Astrocyte of the spinal cord (primary cell): ENCODE measurements at places on chromosomes 12 and 14.
A peak's percentile ranks its signal among the peaks of the same experiment; 100 is the strongest.

DNA sequence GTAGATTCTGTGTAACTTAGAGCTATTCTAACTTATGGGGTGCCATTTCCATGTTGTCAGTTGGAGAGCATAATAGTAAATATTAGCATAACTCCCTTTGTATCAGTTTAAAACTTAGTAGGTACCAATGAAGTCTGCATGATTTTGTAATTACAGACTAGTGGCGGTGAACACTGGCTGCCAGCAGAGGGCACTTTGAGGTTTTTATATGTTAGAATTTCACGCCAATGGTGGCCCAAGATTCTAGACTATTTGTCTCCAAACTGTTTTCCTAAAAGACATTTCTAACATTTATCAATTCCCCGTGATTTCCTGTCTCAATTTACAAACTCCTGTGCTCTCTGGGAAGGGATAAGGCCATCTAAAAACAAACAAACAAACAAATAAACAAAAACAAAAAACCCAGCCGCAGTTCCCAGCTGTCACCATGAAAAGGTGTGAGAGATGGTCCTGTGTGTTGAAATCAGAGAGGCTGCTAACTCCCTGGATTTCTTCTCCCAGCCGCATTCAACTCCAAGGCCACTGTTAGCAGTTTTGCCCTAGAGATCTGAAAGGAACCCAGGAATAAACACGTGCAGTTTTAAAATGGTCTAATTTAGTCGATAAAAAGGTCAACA lies 57.6 kb downstream of the BRMS1L start:
- DNase-seq = peak; percentile 37

DNA sequence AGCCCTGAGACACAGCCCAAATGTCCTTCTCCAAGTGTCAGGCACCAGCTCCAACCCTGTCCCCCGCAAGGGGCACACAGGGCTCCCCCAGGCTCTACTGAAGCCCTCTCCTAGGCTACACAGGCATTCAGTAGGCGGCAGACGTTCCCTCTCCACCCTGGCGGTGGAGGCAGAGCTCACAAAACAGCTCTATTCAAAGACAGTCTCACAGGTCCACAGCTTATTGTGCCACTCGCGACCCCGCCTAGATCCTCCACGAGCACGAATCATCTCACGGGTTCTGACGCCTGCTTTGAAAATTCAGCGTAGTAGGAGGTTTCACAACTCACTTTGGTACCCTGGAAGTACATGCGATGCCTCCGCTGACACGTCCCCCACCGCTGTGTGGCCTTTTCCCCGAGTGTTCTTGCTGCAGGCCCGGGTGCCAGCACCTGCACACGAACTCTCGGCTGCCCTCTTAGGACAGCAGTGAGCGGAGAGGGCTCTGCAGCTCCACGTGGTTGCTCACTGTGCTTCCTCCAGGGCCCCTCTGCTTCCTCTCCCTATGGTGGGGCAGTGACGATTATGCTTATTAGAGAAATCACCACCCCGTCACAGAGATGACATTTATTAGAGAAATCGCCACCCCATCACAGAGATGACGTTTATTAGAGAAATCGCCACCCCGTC lies 78.5 kb downstream of the ADGRD1 start:
- DNase-seq = no peak

DNA sequence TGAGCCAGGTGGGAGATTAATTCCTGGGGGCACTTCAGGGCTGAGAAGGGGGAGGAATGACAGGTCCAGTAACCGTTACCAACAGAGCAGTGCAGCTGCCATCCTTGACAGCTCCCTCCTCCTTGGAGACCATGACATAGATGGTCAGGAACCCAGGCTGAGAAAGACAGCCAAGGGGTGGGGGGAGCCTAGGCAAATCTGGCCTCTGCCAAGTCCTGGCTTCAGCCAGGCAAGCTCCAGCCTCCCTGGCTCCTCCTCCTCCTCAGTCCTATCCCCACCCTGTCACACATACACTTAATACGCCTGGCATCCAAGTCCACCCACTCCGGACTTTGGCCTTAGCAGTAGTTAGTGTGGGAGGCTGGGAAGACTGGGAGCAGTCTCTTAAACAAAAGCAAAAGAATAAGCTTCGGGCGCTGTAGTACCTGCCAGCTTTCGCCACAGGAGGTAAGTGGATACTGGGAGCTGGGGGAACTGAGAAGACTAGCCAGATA lies at the start of gene RDH5:
Gene RDH5, plus strand, starts transcription at position 323 of the 494 bp plus-strand sequence. CDS start 792 bp downstream, outside the sequence.
- DNase-seq = peak; percentile 78

DNA sequence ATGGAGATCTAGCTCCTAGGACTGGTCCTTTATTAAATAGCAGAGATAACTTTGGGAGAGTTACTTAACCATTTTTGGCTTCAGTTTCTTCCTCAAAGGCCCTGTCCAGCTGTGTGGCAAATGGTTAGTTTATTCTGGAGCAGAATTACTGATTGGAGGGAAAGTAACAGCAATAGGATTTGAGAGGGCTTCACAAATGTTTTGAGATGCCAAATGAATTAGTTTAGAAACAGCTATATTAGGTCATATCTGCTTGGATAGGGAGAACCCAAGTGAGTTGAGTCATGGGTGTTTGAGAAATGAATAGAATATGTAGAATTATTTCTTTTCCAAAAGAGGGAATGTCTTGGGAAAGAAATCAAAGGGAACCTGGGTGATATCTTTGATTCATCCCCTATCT lies 17.5 kb downstream of the RASSF3 start:
- peak; percentile 74 for DNase-seq

- DNase-seq = no peak
Measured at GRCh38 chr14:49193332-49194065, 392.7 kb downstream of the RPS29 start.

DNA sequence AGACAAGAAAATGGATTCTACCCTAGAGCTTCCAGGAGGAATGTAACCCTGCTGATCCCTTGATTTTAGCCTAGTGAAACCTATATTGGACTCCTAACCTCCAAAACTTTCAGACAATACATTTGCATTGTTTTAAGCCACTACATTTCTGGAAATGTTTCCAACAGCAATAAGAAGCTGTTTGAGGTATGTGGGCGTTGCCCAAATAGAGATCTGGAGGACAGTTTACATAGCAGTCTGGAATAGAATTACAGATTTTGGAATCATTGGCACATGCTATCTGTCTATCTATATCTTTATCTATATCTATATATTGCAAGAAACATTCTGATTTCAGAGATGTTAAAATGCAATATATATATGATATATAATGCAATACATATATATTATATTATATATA lies 42.4 kb upstream of the EGLN3 start:
- no peak for DNase-seq

- no peak for DNase-seq
Measured at GRCh38 chr14:103908580-103908979, 19.7 kb upstream of the TDRD9 start.

- DNase-seq = no peak
Measured at GRCh38 chr14:50855558-50855957, 16.3 kb upstream of the ABHD12B start.

DNA sequence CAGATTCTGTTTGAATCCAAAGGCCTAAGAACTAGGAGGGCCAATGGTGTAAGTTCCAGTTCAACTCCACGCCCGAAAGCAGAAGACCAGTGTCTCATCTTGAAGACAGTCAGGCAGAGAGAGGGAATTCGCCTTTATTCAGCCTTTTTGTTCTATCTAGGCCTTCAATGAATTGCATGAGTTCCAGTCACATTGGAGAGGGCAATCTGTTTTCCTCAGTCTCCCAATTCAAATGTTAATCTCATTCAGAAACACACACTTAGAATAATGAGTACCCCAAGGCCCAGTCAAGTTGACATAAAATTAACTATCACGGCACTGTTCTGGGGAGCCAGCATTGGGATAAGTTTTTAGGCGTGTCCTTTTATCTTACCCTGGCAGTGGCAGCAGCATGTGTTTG lies 65.8 kb downstream of the C14orf39 start:
- no peak for DNase-seq

GRCh38 chr12:40586823-40587222 lies 105.4 kb upstream of the CNTN1 start:
- DNase-seq = no peak

- peak; percentile 65 for DNase-seq
Measured at GRCh38 chr12:12881151-12881909, 10.0 kb upstream of the GPRC5A start.

GRCh38 chr12:120688527-120689071 lies 1.6 kb downstream of the MLEC start:
- peak; percentile 56 for DNase-seq

DNA sequence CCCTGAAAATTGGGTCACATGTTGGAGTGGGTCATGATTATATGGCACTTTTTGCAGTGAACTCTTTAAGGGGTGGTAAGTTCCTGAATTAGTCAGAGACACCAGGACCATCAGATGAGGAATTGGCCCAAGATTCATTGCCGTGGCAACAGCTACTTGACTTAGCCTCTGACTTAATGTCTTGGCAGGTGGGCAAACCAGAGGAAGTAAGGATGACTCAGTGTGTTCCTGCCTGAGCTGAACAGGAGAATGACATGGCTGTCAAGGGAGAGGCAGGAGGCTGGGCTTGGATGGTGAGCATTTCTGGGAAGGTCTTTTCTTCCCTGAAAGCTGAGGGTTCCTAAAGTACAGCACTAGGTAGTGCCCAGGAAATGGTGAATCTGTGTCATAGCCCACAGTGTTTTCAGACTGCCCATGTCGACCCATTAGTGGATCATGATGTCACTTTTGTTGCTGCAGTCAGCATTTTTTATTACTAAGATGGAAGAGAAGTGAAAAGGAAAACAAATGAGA lies 170.1 kb upstream of the PWP1 start:
- peak; percentile 98 for DNase-seq

DNA sequence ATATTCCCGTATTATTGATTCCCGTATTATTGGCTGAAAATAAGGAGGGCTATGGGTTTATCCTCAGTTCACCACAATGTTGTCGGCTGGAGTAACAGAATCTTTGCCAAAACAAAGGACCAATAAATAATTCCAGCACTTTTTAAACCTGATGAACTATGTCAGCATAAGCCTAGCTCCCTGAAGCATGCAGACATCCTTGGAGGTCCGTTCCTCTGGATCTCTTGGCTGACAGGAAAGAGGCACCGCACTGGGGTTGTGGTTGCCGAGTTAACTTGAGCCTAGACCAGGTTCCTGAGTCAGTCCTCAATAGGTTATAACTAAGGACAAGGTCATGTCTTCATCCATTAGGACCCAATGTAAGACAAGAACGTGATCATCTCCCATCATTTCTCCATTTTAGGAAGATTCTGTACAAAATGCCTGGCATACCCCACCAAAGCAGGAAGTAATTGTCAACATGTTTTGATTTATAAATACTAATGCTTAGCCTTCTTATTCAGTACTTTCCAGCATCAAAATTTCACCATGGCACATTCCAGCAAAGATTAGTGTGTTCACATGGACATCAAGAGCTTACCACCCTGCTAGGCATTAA lies 36.6 kb downstream of the NID2 start:
- no peak for DNase-seq

- DNase-seq = no peak
Measured at GRCh38 chr12:57800965-57801364, 17.6 kb downstream of the AVIL start.

- DNase-seq = no peak
Measured at GRCh38 chr14:36094963-36095362, 81.6 kb downstream of the PTCSC3 start.

DNA sequence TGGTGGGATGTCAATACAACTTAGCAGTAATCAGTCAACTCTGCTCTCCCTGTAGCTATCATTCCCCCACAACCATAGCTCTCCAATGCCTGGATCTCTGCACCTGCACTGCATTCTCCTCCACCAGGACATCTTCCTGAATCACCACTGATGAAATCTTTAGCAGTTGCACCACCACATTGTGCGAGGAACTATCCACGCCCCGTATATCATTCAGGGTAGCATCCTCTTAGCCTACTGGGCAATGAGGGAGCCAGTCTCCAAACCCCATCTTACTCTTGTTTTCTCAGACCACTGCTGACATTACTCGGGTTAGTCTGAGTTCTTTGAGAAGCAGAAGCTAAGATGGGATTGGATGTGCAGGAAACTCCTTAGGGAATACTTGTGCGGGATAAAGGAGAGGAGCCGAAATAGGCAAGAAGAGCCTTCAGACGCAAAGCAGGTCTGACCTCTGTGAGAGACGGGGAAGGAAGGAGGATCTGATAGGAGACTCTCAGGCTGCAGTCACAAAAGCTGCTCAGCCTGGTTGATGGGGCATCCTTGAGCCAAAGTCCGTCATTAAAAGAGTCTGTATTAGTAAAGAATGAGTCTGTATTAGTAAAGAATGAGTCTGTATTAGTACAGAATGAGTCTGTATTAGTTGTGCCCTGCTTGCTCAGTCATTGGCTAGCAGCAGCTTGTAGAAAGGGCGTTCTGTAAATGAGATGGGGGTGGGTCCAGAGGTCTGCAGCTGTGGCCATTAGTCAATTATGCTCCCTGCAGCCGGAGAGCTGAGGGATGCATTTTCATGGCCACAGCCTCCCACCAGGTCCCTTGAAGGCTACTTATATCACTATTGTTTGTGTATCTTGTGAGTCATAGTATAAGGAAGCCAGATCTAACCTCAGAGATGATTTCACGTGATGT lies 49.6 kb upstream of the RASSF3 start:
- DNase-seq = peak; percentile 97

DNA sequence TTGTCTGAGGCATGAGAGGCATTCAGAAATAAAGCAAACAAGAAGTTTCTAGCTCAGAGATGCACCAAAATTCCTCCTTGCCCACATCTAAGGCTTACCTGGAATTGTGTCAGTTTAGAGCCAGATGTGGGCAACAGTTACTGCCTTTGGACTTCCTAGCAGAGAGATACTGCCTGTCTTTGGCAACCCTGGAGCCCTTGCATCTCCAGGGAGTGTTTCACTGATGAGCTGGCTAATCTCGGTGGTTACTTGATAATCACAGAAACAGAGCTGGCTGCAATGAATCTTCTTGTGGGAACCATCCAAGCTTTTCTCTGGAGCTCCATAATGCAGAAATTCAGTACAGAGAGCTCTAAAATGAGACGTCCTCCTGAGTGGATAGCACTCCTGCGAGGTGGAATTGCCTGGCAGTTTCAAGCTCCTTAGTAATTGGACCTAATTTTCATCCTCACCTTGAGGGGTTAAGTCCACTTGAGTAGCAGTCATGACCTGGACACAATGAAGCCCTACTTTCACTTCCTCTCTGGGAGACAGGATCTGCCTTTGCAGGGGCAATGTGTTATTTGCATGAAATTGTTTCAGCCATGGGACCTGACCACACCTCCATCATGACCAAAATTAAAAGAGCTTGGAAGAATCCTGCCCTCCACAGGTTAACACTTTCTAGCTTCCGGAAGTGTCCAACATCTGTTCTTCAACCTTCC lies 108.8 kb upstream of the ARHGAP5 start:
- peak; percentile 29 for DNase-seq

- no peak for DNase-seq
Measured at GRCh38 chr14:101518611-101519473, 42.5 kb upstream of the DIO3 start.

DNA sequence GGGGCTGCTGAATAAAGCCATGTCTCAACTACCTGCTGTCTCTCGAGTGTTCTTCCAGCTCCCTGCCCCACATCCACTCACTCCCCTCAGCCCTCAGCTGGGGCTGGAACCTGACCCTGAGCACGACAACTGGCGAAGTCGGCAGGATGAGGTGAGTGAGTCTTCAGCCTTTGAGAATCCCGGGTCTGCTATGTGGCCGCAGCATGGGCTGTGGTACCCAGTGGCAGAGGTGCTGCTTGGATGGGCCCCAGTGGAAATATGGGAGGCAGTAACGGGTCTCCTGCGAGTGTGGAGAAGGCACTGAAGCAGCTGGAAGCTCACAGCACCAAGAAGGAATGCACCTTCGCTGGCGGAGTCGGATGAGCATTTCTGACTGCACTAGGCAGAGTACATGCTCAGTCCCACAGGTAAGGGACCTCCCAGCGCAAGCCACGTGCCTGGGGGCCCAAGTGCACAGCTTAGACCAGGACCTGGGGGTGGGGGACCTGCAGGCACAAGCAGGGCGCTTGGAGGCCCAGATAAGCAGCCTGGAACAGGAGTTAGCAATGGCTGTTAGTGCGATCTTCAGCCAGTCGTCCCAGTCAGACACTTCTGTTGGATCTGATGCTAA lies 95.5 kb upstream of the TMPO start:
- no peak for DNase-seq
